ENCODE measurements at places on chromosomes 5 and 9.

DNA sequence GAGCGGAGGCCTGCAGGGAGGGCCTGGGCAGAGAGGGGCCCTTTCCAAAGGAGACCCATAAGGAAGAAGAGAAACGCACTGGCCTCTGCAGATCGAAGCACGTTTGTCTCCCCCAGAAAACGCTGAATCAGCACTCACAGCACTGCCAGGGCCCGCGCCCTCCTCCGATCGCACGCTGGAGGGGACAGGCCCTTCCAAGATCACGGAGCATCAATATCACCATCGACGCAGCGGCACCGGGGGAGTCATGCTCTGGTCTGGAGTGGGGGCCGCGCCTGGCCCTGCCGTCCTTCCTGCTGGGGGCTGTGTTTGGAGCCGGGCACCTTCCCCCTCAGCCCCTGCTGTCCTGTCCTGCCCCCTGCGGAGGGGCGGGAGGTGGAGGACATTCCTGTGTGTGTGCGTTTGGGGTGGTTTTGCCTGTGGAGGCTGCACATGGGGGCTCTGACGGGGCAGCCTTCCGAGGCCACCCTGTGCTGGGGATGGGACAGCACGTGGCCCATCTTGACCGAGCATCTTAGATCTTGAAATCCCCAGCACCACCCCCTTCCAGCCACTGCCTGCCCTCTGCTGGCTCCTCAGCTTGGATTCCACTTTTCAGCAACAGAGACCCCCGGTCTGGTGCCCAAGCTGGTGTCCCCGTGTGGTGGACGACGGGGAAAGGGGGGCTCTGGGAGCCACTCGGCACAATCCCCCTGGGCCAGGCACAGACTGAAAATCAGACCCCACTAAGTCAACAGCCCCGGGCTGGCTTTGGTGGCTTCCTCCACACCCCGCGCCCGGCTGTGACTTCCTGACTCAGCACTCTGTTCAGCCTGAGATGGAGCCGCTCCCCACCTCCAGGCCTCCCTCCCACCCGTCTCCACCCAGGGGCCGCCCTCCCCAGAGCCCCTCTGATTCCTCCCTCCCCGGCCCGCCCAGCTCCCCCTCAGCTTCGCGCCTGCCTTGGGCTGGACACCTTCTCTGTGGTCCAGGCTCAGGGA is 8.3 kb downstream of the TMEM250 start:
- no peak for DNase-seq

- no peak for DNase-seq
These were observed 1.4 kb downstream of the SLC36A2 start for GRCh38 chr5:151345808-151346478.

- no peak for DNase-seq
These were observed 351.9 kb downstream of the ENC1 start for GRCh38 chr5:74288448-74289108.

- no peak for DNase-seq
These were observed 11.8 kb upstream of the REEP5 start for GRCh38 chr5:112933651-112934365.

DNA sequence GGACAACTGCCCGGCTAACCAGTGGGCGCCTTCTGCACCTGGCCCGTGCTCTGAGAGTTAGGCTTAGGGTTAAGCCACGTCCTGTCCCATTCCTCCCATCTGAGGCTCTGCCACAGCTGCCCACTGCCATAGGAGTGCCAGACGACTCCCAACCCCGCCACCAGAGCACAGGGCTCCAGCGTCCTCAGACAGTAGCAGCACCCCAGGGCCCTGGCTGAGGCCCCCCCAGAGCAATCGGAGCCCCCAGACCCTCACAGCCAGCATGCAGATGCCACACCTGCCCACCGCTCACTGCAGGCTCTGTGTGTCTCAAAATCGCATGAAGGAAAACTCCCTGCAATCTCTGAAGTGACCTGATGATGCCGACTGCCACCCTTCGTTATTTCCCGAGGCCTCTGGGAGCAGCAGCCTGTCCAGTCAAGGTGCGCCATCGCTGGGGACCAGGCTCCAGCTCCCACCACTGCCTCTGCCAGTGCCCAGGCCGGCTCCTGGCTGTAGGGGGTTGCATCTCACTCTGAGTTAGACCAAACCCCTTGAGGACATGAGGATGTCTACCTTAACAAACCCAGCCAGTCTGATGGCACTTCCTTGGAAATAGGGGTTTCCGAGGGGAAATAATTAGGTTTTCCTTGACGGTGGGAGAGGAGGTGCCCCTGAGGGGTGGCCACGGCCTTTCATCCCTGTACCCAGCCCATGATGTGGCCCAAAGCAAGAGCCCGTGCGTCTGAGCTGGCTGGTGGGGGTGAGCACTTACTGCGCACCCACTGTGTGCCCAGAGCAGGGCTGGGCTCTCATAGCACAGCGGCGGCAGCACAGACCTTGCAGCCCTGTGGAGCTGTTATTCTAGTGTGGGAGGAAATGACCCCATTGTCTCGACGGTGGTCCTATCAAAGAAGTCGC is 58.0 kb upstream of the RNF130 start:
- DNase-seq = no peak

DNA sequence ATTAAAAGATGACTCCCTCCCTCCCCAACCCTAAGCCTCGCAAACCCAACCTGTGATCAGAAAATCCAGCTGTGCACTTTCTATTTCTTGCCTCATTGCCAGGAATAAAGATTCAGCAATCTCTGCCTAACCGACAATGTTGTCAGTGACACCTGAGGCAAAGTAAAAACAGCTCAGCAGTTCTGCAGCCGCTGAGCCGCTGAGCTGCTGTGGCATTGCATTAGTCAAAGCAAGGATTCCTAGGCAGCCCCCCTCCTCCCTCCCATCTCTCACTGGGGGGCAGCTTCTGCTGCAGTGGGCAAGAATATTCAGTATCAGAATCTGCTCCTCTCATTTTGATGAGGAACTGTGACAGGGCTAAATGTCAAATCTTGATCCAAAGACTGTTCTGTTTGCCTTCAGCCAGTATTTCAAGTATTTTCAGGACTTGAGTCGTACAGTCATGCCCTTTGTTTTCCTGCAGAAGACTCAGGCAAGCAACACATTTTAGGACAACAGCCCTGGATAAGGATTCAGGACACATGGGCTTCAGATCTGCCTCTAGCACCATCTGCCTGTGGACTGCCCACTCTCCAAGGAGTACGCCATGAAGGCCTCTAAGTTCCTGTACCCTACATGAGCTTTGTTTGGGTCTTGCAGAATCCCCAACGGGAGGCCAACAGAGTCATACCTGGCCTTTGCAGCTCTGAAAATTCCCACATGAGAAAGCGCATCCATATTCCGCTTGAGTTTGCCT is 41.1 kb upstream of the DAP start:
- DNase-seq = no peak

DNA sequence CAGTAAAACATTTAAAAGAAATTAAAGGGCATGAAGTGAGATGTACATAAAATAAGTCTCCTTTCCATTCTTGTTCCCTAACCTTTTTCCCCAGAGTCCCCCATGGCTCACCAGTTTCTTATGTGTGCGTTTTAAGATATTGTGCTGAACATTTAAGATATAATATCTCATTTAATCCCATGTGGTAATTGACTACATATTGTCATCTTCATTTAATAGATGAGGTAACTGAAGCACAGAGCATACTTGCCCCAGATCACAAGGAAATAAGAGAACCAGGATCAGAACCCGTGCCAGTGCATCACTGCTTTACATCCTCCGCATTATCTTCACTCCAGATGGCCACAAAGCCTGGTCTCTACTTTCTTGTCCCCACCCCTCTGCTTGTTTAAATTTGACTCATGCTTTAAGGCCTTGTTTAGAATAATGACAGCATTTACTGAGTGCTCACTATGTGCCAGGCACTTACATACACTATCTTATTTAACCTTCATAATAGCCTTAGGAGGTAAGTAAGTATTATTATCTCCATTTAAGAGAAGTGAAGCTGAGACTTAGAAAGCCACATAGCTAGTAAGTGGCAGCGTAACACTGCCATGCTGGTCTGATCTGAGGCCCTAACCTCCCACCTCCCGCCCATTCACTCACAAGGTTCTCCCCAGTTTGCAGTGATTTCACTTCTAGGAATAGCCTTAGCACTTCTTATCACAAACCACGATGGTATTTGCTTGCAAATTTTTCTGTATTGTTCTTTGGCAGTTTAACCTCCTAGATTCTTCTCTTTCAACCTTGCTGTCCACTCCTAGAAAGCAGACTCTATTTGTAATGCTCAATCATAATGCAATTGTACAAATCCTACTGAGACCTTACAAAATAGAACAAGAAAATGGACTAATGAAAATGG is 78.4 kb upstream of the IL6ST start:
- no peak for DNase-seq

Data from NCI-H526 treated with DMSO at 0.1 percent for 48 hours (cell line).